ENCODE measurements at places on chromosomes 2 and 18.

- DNase-seq: no peak
These were observed 21.6 kb upstream of the GYPC start for GRCh38 chr2:126634273-126634861.

- no peak for DNase-seq
These were observed 59.1 kb downstream of the CABLES1 start for GRCh38 chr18:23194155-23194996.

- no peak for DNase-seq
These were observed 104.2 kb downstream of the SH3BP4 start for GRCh38 chr2:235055891-235056516.

DNA sequence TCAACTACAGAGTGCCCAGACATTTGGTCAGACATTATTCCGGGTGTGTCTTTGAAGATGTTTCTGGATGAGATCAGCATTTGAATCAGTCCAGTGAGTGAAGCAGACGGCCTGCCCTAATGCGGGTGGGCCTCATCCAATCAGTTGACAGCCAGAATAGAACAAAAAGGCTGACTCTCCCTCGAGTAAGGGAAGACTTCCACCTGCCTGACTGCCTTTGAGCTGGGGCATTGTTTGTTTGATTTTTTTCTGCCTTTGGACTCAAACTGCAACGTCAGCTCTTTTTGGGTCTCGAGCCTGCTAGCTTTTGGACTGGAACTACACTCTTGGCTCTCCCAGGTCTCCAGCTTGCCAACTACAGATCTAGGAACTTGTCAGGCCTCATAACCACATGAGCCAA, 111.7 kb upstream of the AGAP1 start:
- DNase-seq: peak; percentile 68

GRCh38 chr2:55076721-55077120, 26.5 kb upstream of the RTN4 start:
- DNase-seq: no peak

- DNase-seq: no peak
These were observed 395.5 kb upstream of the HNRNPA3 start for GRCh38 chr2:176817061-176817565.

- no peak for DNase-seq
These were observed 38.5 kb upstream of the INHBB start for GRCh38 chr2:120307482-120307881.

GRCh38 chr18:48543228-48543627, 4.4 kb downstream of the CTIF start:
- DNase-seq: no peak

DNA sequence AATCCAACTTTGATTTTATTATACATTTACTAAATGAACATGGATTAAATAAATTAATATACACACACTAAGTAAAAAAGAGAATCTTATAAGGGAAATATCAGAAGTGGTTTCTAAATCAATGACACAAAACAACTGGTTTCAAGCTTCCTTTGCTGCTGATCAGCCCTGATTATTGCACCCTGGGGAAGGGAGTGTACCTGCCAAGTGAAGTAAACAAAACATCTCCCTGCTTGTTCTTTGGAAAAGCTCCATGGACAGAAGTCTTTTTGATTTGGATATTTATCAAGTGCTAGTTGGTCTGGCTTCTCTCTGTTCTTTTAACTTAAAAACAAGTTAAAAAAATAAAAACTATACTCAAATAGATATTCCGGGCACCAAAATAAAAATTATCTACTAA, 190.1 kb downstream of the PDE11A start:
- DNase-seq: no peak

DNA sequence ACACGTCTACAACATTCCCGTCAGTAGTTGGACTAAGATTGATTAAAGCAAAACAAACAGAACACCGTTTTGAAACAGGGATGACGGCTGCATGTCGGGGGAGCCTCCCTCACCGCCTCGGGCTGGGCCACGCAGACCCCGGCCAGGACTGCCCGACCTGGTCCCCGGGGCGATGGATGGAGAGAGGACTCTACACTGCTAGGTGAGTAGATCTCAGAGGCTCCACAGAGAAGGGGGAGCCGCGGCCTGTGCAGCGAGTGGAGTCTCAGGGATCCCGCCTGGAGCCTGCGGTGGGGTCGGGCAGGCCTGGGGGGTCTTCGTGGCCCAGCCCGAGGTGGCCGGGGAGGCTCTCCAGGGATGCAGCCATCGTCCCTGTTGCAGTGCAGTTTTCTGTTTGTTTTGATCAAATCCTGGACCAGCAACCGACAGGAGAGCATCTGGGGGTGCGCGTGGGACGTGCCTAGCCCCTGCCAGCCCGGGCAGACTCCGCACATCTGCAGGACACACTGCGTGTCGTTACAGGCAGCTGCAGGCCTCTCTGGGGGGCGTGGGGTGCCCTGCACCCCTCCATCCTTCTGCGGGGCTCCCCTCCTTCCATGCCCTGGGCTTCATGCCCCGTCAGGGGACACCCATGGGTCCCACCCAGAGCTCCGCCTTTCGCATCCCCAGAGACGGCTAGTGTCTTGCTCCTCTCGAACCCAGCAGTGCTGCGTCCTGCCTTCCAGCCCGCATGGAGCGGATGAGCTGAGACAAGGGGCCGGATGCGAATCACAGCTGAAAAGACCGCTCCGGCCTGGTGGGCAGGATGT, 143.6 kb downstream of the RTP5 start:
- no peak for DNase-seq

DNA sequence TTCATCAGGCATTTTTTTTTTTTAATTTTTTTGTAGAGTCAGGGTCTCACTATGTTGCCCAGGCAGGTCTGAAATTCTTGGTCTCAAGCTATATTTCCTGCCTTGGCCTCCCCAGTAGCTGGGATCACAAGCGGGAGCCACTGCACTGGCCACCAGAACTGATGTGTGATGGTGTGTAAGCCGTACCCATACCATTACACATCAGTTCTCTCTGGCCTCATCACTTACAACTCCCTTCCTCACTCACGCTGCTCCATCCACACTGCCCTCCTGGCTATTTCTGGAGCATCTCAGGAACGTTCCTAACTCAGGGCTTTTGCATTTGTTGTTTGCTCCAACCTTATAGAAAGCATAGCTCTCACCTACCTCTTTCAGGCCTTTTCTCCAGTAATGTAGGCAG, 834.5 kb upstream of the ID2 start:
- no peak for DNase-seq

DNA sequence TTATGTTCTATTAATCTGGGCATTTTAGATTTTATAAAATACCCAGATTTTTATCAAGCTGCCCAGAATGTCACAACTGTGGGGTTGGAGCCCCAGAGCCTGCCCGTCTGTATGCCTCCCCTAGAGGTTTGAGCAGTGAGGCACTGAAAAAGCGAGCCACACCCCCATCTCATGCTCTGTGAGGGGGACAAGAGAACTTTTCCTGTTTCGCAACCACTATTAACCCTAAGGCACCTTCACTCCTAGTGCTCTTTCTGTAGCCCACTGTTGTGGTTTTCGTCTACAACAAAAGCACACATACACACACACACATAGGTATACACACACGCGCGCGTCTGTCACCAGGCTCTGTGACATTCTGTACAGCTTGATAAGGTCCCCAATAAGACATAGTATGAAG, 38.0 kb downstream of the DCDC2C start:
- DNase-seq: no peak

- peak; percentile 17 for DNase-seq
These were observed 859 bp upstream of the INO80D start for GRCh38 chr2:206086716-206087350.

GRCh38 chr2:6656633-6657032, 209.1 kb downstream of the CMPK2 start:
- peak; percentile 23 for DNase-seq

DNA sequence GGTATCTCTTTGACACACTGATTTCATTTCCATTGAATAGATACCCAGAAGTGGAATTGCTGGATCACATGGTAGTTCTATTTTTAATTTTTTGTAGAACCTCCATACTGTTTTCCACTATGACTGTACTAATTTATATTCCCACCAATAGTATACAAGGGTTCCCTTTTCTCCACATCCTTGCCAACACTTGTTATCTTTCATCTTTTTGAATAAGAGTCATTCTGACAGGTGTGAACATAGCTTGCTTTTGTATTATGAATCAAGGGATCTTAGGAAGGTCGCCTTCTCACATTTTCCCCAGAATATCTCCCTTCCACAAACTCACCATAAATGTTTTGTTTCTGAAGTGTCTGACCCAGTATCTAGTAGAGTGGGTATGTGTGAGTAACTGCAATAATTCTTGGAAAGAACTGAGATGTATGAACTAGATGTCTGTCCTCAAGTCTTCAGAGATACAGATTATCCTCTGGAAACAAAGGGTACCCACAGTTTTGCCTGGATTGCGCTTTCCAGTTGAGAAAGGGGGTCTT, 17.1 kb upstream of the SP3 start:
- DNase-seq: no peak

DNA sequence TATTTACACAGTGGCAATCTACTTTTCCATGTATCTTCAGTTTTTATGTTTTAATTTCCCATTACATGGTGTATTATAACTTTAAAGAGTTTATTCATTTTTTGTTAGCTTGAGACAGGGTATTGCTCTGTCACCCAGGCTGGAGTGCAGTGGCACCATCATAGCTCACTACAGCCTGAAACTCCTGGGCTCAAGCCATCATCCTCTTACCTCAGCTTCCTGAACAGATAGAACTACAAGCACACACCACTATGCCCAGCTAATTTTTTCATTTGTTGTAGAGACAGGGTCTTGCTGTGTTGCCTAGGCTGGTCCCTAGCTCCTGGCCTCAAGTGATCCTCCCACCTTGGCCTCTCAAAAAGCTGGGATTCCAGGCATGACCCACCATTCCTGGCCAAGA, 66.8 kb downstream of the COA5 start:
- DNase-seq: no peak

- no peak for DNase-seq
These were observed 1026.2 kb upstream of the ZEB2 start for GRCh38 chr2:145546091-145546490.

DNA sequence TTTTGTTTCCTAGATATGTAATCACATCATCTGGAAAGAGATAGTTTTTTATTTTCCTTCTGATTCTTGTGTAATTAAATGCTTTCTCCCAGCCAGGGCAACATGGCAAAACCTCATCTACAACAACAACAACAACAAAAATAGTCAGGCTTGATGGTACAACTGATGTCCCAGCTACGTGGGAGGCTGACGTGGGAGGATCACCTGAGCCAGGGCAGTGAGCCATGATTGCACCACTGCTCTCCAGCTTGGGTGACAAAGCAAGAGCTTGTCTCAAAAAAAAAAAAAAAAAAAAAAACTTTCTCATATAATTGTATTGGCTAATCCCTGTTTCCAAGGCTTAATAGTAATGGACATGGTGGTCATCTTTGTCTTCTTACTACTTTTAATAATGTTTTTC, 26.4 kb upstream of the PGAP1 start:
- no peak for DNase-seq

GRCh38 chr2:15050483-15050882, 418.0 kb downstream of the LRATD1 start:
- DNase-seq: no peak

GRCh38 chr2:179991344-179991743, 15.8 kb downstream of the CWC22 start:
- no peak for DNase-seq

GRCh38 chr2:134368009-134368817, 114.3 kb downstream of the MGAT5 start:
- DNase-seq: peak; percentile 7

GRCh38 chr2:953975-954686, 3.5 kb downstream of the SNTG2 start:
- peak; percentile 17 for DNase-seq

GRCh38 chr2:159762075-159762474, 35.9 kb downstream of the CD302 start:
- DNase-seq: no peak

DNA sequence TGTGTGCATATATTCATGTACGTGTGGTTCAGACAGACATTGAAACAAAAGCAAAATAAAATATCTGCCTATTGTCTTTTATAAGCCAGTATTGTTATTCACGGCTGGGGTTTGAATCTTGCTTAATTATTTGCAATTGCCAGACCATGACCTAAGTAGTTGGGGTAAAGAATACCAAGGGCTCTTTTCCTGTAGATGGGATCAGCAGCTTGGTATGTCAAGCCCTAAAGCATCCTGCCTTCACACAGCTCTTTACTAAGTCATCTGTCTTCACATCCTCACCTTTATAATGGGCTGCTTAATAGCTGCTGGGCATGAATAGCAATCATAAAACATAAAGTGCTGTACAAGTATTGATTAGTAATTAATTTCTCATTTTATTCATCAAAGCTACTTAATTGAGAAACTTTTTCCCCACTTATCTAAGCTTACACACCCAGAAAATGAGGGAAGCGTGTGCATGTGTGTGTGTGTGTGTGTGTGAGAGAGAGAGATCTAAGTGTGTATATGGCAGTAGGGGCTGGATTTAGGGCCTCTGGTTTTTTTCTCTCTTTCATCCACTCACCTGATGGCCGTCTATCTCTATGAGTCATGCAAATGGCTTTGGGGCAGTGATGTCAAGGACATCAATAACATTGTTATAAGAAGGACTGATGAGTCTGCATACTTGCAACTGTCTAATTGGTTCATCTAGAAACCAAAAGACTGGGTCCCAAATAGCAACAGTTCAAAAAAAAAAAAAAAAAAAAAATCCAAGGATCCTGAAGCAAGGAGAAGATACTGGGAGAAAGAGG, 244.1 kb upstream of the TNP1 start:
- no peak for DNase-seq

GRCh38 chr2:240857039-240858008, 11.3 kb upstream of the AGXT start:
- DNase-seq: no peak

DNA sequence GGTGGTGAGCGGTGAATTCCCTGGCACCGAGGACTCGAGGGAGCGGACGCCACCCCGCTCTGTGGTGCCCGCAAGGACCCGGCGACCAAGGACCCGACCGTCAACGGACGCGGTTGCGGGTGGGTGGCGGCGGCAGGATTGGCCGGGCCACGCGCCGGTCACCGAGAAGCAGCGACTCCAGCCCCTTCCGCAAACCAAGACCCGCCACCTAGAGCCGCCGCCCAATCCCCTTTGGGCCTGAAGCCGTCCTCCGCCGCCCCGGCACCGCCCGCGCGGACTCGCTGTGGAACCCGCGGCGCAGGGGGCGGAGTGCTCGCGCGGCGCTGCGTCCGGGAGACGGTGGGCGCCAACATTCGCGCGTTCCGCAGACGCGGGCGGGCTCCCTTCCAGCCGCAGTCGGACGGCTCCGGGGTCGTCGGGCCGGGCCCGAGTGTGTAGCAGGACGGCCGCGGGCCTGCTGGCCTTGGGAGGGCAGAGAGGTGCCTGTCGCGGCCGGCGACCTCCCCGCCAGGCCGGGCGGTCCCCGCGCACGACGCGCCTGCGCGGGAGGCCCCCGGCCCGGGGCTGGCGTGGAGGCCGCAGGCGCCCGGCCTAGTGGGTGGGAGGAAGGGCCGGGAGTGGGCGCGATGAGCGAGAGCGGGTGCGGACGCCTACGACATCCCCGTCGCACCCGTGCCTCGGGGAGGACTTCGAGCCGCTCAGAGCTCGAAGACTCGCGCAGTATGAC, at the start of the genes FAM228B and PFN4:
FAM228B (plus strand) TSS at position 275 of the 727 bp plus-strand sequence. CDS start 893 bp downstream, outside the sequence.
PFN4 (minus strand) TSS at position 140 of the 727 bp plus-strand sequence. CDS start 799 bp downstream, outside the sequence.
- peak; percentile 46 for DNase-seq

- DNase-seq: no peak
These were observed 95.6 kb upstream of the ACVR1 start for GRCh38 chr2:157971702-157972101.

- DNase-seq: no peak
These were observed 612.2 kb upstream of the SLC39A10 start for GRCh38 chr2:195044801-195045200.

All from skin of body (tissue), 3 donors.